ENCODE measurements at places on chromosomes 12 and 14.

DNA sequence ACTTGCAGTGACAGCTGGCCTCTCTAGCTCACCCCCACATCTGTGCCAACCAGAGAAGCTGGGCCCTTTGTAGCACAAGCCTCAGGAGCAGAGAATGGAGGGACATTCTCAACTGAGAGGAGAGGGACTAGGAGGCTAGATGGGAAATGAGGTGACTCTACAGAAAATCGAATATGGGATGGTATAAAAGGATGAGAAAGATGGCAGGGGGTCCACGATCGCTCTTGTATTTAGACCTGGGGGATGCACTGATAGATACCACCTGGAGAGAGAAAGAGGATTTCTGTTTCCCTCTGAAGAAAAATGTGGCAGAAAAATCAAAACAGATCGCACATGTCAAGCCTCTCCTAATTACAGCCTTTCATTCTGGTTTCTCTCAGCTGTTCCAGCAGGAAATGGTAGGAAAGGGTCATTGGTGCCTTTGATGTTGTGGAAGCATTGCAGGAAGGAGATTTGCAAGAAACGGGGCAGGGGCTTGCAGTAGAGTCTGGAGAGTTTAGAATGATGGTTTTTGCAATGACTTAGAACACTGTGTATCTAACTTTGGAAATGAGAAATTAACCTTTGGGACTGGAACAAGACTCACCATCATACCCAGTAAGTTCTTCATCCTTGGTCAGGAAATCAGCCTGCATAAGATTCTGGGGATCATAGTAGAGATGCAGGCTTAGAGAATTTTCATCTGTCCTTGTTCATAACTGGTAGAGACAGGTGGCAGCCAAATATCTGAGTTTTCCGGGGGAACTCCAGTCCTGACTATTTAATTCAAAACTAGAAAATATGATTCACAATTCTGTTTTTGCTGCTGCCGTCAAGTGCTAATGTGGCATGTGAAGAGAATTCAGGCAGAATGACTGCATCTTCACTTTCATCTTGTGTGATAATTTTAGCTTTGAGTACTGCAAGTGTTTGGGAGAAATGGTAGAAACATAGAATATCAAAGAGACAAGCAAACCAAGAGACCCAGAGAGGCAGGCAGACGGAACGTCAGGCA, 98.8 kb downstream of the DAD1 start:
- no peak for DNase-seq

DNA sequence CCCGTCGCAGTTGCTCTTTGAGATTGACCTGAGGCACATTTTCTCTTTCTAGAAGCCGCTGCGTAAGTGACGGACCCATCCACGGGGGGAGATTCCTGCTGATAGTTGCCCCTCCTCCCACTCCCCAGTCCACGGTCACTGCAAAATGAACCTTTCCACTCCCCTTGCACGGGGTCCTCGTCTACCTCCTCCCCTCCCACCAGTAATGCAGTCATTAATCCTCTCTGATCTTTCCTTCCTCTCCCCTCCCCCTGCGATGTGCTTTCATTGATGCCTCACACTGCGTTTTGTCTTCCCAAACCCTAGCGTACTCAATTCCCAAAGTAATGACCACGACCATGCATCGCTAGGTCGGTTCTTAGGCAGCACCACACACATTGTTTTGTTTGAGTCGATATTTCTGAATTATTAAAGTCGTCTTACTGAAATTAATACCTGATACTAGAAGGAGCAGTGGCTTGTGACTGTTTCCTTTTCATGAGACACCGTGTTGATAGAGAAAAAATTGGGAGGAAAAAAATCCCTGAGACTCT, 857 bp downstream of the ETNK1 start:
- DNase-seq: peak; percentile 22

GRCh38 chr12:52920937-52921336, 16.1 kb upstream of the KRT8 start:
- no peak for DNase-seq

DNA sequence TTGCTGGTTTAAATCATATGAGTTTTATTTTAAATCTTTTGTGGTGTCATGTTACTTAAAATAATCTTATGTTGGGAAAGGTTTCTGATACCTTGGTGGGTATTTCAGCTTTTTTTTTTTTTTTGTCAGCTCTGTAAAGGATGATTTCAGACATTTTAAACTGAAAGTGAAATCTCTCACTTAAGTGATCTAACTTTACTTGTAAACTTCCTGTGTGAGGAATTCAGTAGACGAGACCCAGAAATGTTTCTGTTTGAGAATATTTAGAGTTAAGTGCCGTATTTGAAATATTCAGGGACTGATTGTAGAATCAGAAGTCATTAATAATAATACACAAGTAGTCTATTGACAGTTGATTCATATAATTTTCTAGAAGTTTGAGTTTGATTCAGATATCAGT, 37.8 kb downstream of the PROX2 start:
- DNase-seq: no peak

DNA sequence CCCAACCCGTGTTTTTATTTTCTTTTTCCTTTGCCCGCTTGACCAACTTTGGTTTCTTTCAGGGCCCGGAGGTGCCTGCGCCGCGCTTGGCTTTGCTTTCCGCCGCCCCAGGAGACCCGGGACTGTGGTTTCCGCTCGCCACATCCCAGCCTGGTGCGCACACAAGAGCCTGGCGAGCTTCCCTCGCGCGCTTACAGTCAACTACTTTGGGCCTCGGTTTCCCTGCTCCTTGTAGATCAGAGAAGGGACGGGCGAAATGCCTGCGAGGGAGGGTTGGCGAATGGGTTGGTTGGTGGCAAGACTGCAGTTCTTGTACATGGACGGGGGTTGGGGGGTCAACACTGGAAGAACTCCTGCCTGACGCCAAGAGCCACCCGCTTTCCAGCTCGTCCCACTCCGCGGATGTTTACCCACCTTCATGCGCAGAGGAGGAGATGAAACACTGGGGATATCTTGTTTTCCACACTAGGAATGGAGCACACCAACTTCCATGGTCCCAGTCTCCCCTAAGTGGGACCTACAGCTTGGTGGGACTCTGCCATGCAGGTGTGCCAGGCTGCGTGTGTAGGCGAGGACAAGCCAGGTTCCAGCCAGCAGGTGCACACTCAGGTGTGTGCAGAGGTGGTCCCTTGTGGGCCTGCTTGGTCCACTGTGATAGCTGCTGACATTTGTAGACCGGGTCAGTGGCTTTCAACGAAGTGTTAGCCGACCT, 16.6 kb upstream of the TBX3 start:
- no peak for DNase-seq

- DNase-seq: no peak
These were observed 128.8 kb downstream of the GLT1D1 start for GRCh38 chr12:128981971-128982533.

GRCh38 chr12:66036317-66036716, 94.2 kb downstream of the LLPH start:
- DNase-seq: no peak

- DNase-seq: no peak
These were observed 36.3 kb downstream of the RIN3 start for GRCh38 chr14:92549859-92550230.
